Prostate gland (tissue), 2 donors: ENCODE measurements at places on chromosomes 12 and 14.
A peak's percentile ranks its signal among the peaks of the same experiment; 100 is the strongest.

- peak; percentile 65 for DNase-seq
Measured at GRCh38 chr14:92960706-92961566, 38.0 kb downstream of the CHGA start.

- no peak for DNase-seq
Measured at GRCh38 chr14:105532735-105533141, 6.4 kb downstream of the TMEM121 start.

DNA sequence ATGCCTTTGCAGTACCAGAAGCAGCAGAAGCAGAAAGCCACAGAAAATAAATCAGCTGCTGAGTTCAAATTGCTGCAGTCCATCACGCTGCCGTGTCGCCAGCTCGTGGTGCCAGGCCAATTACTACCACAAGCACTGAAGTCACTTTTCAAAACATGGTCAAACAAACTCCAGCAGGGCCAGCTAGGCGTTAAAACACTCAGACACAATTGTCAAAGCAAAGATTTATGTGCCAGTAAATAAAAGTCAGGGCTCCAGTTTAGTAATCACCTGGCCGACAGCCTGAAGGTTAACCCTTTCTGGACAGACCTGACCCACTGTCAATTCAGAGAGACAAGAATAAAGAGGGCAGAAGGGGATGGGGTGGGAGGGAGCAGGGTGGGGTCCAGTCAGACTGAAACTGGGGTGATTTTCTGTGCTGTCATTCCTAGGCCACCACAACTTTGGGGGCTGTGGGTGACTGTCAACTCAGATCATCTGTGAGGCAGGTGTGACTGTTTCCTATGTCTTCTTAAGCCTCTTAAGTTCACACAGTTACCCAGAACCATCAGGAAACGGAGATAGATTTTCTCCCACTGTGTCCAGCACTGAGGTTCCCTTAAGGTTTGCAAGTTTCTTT, 109.8 kb upstream of the FUT8 start:
- DNase-seq: no peak

DNA sequence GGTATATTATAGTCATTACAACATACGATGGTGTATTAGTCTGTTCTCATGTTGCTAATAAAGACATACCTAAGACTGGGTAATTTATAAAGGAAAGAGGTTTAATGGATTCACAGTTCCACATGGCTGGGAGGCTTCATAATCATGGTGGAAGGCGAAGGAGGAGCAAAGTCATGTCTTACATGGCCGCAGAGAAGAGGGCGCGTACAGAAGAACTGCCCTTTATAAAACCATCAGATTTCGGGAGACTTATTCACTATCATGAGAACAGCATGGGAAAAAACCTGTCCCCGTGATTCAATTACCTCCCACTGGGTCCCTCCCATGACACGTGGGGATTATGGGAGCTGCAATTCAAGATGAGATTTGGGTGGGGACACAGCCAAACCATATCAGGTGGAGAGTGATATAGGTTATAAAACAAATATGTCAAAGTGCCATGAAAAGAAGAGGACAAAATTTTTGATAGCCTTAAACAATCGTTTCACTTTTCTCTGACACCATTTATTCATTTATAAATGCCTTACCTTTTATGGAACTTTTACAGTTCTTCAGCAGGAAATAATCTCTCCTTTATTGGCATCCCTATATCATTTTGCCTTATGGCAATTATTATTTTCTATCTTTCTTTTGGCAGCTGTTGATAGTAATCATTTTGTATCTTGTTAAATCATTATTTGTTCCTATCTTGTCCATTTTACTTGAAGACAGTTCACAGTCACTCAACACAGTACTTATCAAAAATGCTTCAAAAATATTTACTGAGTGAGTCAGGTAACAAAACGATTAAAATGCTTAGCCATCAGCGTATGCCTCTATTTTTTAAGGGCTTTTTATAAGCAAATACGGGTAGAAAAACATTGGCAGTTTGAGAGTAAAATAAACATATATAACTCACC, 196.0 kb downstream of the RAD51B start:
- DNase-seq: no peak

GRCh38 chr12:56223571-56224101, 506 bp upstream of the NABP2 start:
- DNase-seq: no peak

DNA sequence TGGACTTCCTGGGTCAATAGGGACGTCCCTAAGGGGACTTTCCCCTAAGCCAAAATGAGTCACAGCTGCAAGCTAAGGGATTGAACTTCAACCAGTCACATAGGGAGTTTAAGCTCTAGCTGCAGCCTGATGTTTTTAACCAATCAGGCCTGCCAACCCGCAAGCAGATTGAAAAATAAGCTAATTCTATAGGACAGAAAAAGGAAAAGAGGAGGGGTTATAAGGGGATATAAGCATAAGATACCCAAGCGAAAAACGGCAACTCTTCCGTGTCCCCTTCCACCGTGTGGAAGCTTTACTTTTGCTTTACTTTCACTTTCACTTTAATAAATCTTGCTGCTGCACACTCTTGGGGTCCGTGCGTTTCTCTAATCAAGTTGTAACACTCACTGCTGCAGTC, 24.4 kb downstream of the ATP23 start:
- no peak for DNase-seq

GRCh38 chr12:124310178-124310577, 15.3 kb downstream of the RFLNA start:
- no peak for DNase-seq

- DNase-seq: no peak
Measured at GRCh38 chr12:132610866-132611602, 652 bp upstream of the LRCOL1 start.

GRCh38 chr12:53676656-53677015, 753 bp upstream of the ATP5MC2 start:
- DNase-seq: no peak

DNA sequence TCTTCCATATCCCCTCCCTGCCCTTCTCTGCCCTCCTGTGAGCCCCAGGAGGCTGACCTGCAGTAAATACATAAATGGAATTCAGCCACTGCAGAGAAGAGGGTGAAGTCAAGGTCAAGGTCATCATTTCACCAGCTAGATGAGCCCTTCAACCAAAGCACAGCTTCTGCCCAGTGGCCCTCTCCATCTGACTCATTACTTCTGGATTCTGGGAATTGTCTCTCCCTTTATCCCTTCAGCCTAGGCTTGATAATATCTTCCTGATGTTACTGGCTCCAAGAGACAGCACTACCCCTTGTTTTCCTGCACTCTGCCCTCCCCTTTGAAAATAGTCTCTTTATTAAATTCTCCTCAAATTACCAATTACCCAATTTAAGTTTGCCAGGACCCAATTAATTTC, 64.5 kb downstream of the TTC9 start:
- no peak for DNase-seq

DNA sequence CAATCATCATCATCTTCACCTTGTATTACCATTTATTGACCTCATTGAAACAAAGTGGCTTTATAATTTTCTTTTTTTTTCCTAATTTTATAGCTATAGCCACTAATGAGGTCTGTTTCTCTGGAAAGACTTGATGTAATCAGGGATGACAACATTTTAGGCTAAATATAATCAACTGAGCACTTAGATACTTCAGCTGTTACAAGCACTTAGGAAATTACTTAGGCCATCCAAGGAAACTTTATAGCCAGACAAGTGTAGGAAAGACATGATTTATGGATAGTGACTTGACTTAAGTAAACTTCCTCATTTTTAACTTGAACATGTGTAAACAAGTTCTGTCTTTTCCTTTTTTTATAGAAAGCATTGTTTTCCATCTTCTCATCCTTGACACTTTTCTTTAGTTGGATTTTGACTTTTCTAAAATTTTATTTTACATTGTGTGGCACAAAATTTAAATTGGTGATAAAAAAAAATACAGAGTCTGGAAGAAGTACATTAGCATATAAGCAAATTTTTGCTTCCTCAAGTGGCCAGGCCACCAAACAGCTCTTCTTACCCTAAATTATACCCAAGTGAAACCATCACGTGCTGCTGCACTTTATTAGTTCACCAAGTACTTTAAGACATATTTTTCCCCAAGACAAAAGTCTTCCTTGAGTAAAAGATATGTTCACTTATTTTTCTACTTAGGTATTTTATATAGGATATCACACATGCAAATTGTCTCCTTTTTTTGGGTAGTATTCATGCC, 15.1 kb downstream of the CPNE8 start:
- DNase-seq: no peak

- DNase-seq: no peak
Measured at GRCh38 chr12:68267892-68268396, 14.5 kb upstream of the IL22 start.

DNA sequence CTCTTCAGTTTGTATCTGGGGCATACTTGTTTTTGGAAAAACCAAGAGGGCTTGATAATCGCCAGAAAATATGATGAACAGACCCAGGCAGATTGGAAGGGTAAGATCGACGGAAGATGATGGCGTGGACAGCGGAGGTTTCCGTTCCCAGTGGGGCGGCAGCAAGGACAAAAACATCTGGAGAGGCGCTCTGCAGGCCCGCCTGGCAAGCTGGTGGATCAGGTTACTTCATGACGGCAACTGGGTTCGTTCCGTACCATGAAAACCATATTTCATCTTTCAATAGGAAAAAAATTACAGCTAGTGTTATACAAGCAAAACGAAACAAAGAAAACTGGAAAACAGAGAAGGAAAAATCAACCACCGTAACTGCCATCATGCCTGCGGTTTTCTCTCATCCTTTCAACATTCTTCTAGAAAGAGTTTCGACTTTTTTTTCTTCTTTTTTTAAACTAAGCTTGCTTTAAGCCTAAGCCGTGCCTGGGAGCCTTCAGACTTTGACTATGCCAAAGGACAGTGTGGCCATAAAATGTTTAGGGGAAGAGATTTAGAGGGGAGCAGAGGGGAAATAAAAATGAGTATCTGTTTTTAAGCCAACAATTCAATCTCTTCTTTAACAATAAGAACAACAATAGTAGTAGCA, 210.5 kb downstream of the FOXN3 start:
- DNase-seq: no peak

GRCh38 chr12:12745576-12746211, 28.5 kb downstream of the CDKN1B start:
- DNase-seq: no peak

DNA sequence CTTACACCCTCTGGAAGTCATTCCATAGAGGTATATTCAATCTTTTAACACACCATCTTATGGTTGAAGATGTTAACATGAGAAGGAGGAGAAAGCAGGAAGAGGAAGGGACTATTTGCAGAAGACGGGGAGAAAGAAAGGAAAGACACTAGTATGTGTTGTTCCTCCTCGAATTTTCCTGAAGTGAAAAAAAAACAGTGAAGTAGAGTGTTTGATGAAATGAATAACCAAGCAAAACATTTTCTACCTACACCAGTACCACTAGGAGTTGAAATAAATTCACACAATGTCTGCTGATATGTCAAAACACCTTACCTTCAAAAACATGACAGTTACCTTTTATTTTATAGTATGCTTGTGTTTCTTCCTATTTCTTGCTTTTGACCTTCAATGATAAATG, 1.4 kb upstream of the CNOT2 start:
- no peak for DNase-seq

GRCh38 chr12:38847247-38847646, 58.1 kb downstream of the CPNE8 start:
- no peak for DNase-seq

GRCh38 chr12:21818627-21819026, 44.1 kb upstream of the KCNJ8 start:
- DNase-seq: peak; percentile 17

DNA sequence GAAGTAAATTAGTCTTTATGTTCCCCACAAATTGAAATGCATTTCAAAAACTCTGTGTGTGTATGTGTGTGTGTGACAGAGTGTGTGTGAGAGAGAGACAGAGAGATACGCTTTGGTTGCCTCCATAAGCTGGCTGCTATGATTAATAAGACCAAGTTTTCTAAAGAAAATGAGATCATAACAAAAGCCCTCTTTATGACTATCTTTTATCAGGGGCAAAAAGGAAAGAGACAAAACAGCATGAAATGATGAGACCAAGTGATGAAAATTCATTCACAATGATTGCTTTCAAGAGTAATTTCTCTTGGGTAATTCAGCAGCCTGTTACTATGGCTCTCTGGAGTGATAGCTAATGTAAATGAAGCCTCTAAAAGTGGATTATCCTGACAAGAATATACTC, 277.6 kb upstream of the PLEKHG7 start:
- no peak for DNase-seq

GRCh38 chr12:1584326-1584725, 10.1 kb downstream of the FBXL14 start:
- no peak for DNase-seq

GRCh38 chr14:91038439-91038838, 22.0 kb downstream of the RPS6KA5 start:
- no peak for DNase-seq

- DNase-seq: no peak
Measured at GRCh38 chr14:75860561-75861160, 121.1 kb downstream of the TGFB3 start.

DNA sequence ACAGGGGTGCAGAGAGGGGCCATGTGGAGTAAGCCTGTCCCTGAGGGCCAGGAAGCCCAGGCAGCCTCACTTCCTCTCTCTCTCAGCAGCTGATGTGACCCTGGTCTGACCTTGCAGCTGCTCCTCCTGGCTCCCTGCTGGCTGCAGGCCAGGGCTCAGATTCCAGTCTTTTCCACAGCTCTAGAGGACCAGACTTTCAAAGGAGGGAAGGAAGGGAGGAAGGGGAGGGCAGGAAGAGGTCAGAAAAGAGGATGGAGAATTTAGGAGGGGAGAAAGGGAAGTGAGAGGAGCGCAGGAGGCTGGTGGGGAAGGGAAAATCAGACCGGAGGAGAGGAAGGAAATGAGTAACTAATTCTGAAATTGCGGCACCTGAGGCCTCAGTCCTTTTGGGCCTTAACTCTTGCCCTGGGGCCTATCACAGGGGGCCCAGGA, 40.9 kb upstream of the VASH1 start:
- DNase-seq: no peak

DNA sequence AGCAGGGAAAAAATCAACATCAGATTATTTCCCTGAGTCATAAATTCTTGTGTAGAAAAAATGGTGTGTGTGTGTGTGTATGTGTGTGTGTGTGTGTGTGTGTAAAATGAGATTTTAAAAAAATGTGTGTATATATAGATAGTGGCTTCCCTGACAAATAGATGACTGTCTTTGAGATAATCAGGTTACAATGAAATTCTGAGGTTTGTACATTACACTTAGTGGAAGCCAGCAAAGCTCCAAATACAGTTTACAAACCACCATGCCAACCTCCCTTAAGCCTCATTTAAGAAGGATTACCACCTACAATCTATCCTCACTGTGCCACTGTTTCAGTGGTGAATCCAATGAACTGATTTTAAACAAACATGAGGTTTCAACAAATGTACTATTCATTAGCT, 93.8 kb downstream of the MED13L start:
- DNase-seq: no peak
